ENCODE measurements at places on chromosomes 2 and 18.
A peak's percentile ranks its signal among the peaks of the same experiment; 100 is the strongest.

GRCh38 chr2:220932041-220932440 lies 640.1 kb downstream of the EPHA4 start:
- no peak for DNase-seq

DNA sequence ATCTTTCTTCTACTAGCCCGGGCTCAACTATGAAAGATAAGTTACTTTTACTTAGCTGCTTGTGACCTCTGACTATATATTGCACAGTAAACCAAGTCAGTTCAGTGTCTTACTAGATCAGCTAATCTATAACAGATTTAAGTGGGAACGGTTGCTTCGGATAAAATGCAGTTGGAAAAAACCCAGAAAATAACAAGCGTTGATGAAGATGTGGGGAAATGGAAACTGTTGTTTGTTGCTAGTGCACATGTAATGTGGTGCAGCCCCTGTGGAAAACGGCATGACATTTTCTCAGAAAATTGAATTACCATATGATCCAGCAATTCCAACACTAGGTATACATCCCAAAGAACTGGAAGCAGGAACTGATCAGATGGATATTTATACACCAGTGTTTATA lies 248.5 kb downstream of the PRKCE start:
- no peak for DNase-seq

GRCh38 chr2:202018950-202019349 lies 14.7 kb upstream of the FZD7 start:
- DNase-seq: no peak

DNA sequence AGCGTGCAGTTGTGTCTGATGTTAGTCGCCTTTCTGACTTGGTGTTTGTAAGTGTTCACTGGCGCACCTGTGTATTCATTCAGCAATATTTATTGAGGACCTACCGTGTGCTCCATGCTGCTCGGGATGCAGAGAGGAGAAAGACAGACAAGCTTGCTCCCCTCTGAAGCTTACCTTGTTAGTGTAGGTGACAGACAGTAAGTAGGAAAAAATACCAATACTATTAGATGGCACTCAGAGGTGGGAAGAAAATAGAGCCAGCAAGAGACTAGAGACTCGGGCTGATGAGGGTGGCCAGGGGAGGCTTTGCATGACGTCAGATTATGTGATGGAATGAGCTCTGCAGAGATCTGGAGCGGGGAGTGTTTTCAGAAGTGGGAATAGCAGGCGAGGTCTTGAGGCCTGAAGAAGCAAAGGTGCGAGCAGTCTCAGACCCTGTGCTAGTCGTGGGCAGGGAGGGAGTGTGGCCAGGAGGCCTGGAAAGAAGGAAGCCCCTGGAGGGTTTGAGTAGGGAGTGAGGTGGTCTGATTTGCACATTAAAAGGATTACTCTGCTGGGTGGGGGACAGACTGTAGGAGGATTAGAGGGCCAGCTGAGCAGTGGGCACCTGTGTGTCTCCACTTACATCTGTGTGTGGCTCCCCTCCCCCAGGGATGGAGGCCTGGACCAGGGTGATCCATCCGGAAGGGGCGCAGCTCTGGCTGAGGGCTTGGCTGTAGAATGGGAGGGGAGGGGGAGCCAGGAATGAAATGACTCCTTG lies 11.8 kb downstream of the MTCL1 start:
- no peak for DNase-seq

DNA sequence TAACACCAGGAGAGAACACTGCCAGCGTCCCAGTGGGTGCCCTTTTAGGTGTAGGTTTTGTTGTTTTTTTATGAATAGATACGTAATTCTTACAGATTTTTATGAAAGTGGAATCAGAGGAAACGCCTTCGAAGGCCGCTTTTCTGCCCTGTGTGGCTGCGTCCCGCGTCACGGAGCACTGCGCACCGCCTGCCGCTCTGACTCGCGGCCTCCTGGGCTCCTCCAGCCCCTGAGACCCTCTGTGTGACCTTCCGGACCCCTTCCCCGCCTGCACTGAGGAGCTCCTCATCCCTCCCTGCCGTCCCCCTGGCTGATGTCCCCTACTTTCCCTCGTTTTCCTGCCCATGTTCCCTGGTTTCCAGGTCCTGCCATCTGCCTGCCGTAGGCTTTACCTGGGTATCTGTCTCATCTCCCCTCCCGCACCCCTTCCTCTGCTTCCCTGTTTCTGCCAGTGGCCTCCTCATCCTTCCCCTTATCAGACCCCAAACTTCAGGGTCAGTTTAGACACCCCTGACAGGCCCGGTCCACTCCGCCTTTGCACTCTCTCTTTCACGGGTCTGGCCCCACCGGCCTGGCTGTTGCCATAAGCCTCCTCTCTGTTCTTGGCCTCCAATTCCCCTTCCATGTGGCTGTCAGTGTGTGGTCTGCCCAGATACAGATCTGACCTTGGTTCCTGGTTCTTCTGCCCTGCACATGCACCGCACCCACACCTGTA lies 32.7 kb downstream of the PDIA6 start:
- DNase-seq: no peak

DNA sequence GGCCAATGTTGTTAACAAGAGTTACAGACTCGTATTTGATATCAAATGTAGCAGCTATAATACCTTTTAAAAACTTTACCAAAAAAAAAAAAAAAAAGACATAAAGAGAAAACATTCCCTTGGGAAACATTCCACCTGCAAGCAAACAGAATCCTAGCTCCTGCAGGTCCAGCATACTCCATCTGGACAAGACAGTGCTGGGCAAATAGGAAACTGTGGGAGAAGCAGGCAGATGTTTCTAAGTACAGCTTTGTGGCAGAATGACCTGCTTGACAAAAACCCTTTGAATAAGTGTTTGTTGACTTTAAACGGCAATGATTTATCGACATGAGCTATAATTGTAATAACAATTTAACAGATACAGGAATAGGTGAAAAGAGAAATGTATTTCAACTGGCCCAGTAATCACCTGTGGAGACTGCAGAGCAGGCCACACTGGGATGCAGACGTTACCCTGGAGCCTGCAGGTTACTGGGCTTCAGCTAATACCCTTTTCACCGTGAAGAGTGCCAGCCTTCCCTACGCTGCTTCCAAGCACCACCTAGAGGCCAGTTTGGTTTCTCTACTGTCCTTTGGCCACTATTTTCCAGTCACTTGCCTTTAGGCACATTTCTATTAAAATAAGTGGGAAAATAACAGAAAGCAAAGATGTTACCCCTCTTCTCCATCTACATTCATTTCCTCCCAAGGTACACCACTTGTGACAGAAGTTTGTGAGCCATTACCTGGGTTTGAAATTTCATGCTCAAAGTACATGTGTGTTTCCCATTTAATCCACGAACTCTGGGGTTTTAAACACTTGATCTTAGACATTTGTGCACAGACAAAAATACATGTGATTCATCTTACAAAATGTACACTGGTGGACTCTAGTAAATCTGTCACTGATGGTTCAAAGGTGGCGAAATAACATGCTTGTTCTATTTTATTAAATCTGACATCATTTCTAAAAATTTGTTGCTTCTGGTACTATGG lies 96.9 kb upstream of the ZNF397 start:
- peak; percentile 67 for DNase-seq

- no peak for DNase-seq
Measured at GRCh38 chr2:62450716-62451191, 55.2 kb downstream of the TMEM17 start.

GRCh38 chr2:15284614-15285013 lies 276.5 kb downstream of the NBAS start:
- no peak for DNase-seq

DNA sequence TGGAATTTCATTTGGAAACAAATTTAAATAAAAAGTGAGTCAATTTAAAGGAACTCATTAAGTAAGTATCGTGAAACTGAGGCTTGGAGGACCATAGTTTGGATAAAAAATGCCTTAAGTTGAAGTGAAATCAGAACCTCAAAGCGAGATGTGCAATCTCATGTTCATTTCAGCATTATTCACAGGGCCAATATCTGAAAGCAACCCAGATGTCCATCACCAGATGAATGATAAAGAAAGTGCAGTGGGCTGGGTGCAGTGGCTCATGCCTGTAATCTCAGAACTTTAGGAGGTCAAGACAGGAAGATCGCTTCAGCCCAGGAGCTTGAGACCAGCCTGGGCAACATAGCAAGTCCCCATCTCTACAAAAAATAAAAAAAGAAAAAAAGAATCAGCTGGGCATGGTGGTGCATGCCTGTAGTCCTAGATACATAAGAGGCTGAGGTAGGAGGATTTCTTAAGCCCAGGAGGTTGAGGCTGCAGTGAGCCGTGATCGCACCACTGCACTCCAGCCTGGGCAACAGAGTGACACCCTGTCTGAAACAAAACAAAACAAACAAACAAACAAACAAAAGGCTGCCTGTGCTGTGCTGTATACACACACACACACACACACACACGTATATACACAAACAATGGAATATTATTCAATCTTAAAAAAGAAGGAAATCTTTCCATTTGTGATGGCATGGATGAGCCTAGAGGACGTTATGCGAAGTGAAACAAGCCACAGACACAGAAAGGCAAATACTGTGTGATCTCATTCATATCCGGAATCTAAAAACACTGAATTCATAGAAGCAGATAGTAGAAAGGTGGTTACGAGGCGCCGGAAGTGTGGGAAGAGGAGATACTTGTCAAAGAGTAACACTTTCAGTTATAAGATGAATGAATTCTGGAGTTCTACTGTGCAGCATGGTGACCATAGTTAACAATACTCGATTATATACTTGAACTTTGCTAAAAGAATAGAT lies 14.5 kb downstream of the SH3RF3 start:
- no peak for DNase-seq

- no peak for DNase-seq
Measured at GRCh38 chr2:238899386-238899785, 51.5 kb downstream of the TWIST2 start.

DNA sequence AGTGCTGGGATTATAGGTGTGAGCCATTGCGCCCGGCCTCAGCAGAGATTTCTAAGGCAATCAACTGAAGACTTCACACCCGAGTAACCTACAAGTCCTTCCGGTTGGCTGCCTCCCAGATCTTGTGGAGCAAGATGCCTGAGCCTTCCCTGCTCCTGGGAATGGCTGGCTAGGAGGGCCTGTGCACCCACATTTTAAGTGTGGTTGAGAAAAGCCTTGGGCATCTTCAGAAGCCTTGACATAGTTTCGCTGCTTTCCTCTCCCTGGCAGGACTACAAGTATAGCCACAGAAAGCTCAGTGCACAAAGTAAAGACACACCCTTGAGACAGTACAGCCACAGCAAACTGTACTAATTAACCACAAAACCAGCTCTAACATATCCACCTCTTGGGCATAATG lies 35.2 kb downstream of the E2F6 start:
- no peak for DNase-seq

- DNase-seq: no peak
Measured at GRCh38 chr18:58064406-58064998, 20.5 kb downstream of the NEDD4L start.

- DNase-seq: no peak
Measured at GRCh38 chr2:162824304-162824703, 14.3 kb downstream of the KCNH7 start.

DNA sequence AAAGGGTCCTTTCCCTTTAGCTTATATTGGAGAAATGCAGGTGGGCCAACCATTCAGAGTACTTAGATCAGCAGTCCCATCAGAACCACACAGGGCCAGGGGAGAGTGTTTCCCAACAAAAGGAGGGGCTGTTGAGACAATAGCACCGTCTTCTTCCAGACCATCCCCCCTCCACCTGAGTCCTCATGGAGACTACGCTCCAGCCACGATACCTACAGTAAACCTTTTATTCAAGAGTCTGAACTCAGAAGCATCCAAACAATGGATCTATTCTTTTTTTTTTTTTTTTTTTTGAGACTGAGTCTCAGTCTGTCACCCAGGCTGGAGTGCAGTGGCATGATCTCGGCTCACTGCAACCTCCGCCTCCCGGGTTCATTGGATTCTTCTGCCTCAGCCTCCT lies 25.7 kb upstream of the ZNF532 start:
- no peak for DNase-seq

DNA sequence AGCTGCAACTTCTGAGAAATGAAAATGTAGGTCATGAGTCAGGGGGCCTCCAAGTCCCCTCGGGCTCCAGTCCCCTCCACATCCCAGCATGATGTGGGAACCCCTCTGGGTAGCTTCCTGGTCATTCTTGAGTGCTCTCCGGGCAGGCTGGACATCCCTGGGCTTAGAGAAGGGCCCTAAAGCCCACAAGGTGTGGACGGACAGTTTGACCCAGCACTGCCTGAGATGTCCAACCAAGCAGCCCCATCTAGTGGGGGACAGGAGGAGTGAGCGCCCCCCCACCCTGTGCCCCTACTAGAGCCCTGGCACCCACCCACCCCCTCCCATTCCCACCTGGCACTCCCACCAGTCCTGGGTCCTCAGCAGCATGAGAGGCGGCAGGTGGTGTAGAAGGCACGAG lies 46.0 kb downstream of the CYP27C1 start:
- DNase-seq: peak; percentile 11

- no peak for DNase-seq
Measured at GRCh38 chr2:217928324-217929181, 74.2 kb downstream of the TNS1 start.

DNA sequence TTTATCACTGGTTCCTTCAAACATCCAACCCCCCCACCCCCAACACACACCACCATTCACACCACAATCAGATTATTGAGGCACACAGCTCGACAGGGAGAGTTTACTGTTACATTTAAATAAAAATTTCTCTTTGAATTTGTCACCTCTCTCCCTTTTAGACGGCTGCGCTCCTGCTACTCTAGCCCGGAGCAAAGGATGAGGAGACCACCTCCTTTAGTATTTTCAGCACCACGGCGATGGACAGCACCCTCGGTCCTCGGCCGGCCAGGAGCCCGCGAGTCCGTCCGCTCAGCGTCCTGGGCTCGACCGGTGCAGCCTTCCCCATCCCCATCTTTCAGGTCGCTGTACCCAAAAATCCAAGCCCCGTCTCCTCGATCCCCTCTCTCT lies 892 bp downstream of the CELF4 start:
- no peak for DNase-seq

DNA sequence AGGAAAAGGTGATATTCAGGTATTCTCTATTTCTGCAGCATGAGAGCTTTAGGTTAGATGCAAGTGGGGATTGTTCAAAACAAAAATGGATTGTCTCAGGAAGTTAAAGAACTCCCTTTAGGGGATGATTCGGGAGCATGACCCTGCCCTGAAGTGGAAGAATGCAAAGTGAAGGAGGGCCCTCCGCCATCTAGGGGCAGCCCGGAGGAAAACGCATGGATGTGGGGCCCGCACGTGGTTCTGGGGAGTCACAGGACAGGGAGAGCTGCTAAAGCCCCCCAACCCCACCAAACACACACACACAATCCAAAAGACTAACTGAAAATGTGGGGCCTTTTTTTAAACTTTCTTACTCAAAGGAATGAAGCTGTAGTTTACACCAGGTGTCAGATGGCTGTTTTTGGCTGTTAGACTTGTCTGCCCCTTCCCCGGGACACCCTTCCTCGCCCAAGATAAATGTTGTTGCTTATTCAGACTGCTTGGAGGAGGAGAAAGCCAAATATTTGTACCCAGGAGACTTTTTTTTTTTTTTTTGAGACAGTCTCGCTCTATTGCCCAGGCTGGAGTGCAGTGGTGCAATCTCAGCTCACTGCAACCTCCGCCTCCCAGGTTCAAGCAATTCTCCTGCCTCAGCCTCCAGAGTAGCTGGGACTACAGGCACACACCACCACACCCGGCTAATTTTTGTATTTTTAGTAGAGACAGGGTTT lies 78.8 kb downstream of the HNRNPLL start:
- DNase-seq: peak; percentile 15

GRCh38 chr2:15753811-15754702 lies 162.4 kb downstream of the DDX1 start:
- no peak for DNase-seq

GRCh38 chr18:76903386-76903785 lies 81.0 kb downstream of the ZNF236 start:
- no peak for DNase-seq
